ENCODE measurements at places on chromosomes 1 and 21.

- DNase-seq = no peak
These were observed 298.3 kb downstream of the GPATCH2 start for GRCh38 chr1:217332431-217333065.

GRCh38 chr1:115565353-115565752, 76.4 kb upstream of the VANGL1 start:
- DNase-seq = no peak

- DNase-seq = no peak
These were observed 3.6 kb upstream of the PRRX1 start for GRCh38 chr1:170660281-170660713.

- DNase-seq = no peak
These were observed 5.2 kb upstream of the FNBP1L start for GRCh38 chr1:93442741-93443140.

DNA sequence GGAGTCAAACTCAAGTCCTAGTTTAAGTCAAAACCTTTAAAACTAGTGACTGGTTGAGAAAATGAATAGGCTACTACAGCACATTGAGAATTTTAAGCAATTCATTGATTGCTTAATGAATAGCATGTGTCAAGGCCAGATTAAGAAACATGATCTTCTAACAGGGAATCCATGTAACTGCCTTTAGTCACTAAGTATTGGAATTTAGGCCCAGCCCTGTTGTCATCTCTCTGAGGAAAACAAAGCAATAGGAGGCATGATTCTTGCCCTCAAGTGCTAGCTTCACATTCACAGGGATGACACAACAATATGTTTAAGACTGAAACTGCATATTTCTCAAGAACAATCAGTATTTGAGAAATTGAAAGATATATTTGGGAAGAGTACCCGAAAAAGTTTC, 70.0 kb upstream of the PTGS2 start:
- peak; percentile 39 for DNase-seq

GRCh38 chr1:242243472-242243871, 244.6 kb upstream of the MAP1LC3C start:
- no peak for DNase-seq

DNA sequence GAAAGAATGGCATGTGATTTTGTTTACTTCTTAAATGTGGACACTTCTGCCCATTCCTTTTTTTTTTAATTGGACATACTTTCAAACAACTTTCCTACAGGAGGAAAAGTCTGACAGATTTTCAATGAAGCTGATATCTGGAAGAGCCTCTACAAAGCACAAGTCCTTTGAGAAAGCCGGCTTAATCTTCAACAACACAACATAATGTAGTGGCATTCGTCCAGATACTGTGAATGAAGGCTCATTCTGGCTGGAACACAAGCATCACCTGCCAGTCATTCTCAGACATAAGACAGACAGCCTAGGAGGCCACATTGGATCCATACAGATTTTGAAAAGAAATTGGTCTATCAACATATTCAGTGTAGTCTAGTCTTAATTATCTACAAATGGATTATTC, 4.9 kb downstream of the OTUD7B start:
- no peak for DNase-seq

GRCh38 chr1:155834296-155834926, 22.6 kb downstream of the GON4L start:
- no peak for DNase-seq

DNA sequence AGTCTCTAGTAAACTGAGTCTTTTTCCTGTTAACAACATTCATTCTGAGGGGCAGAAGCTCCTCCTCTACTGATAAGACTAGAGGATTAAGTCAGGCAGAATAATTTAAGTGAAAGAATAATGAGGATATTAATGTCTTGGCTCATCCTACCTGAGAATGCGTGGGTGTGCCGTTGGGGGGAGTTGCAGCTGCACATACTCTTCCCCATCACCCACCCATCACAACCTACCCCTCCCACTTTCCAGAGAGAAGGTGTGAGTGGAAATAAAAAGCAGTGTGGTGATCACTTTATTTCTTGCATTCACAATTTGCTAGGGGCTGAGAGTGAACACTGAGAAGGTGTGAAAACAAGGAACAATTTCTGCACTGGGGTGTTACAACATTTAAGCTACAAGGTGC, 146.8 kb upstream of the MAGI3 start:
- DNase-seq = no peak

GRCh38 chr1:65002508-65003315, 36.4 kb upstream of the JAK1 start:
- DNase-seq = peak; percentile 50

GRCh38 chr1:240946926-240947325, 335.0 kb upstream of the GREM2 start:
- DNase-seq = peak; percentile 21

DNA sequence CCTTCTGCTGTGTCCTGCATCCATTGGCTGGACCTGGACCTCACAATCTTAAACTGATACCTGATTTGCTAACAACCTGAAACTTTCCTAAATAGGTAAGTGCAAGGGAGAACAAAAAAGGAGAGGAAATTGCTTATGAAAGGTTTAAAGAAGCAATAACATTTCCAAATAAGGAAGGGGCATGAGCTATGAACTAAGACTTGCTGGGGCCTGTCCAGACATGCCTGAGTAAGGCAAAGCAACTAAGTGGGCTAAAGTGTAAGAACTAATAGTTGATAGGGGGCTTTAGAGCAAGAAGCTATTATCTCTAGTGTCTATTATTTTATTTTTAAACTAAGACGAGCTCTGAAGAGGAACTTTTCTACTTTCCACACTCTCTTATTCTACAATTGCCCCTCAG, 11.6 kb downstream of the JMJD4 start:
- DNase-seq = no peak

- DNase-seq = no peak
These were observed 129.6 kb upstream of the ATP1A1 start for GRCh38 chr1:116243333-116244054.

DNA sequence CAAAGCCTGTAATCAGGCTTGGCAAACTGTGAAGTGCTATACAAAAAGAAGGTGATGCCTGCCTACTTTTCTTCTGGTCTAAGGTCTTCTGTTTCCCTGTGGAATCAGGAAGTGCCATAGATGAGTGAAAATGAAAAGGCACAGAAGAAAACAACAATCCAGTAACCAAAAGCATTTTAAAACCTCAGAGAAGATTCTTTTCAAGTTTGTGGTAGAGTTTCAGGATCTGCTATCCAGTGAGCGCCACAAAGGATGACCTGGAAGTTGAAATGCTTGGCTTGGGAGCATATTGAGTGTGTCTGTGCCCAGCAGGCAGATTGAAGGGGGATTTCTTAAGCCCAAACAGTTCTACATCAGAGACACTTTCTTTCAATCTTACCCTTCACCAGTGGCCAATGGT, 272.2 kb downstream of the PAPPA2 start:
- DNase-seq = no peak

- DNase-seq = no peak
These were observed 41.0 kb downstream of the BRINP3 start for GRCh38 chr1:190436615-190437014.

DNA sequence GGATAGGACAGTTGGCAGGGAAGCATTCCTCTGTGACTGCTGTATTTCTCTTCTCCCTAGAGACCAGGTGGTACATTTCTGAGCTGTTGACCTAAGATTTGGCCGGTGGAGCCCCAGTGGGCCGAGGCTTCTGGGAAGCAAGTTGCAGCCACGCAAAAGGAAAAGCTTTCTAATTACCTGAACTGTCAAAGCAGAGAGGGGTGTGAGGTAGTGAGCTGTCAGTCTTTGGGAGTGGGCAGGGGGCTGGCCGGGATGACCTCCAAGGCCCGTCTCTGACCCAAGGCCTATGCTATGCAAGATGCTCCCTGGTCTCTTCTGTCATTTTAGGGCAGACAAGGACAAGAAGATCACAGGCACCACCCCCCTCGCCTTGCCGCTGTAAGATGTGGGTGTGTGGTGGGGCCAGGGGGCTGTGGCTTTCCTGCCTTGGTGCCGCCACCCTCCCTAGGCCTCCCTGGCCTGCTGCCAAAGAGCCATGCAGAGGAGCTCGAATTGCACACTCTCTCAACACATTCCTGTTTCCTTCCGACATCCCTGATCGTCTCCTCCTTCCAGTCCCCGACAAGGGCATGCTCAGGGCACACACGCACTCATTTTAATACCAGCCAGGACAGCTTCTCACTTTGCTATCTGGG, 7.7 kb downstream of the PADI1 start:
- peak; percentile 63 for DNase-seq

DNA sequence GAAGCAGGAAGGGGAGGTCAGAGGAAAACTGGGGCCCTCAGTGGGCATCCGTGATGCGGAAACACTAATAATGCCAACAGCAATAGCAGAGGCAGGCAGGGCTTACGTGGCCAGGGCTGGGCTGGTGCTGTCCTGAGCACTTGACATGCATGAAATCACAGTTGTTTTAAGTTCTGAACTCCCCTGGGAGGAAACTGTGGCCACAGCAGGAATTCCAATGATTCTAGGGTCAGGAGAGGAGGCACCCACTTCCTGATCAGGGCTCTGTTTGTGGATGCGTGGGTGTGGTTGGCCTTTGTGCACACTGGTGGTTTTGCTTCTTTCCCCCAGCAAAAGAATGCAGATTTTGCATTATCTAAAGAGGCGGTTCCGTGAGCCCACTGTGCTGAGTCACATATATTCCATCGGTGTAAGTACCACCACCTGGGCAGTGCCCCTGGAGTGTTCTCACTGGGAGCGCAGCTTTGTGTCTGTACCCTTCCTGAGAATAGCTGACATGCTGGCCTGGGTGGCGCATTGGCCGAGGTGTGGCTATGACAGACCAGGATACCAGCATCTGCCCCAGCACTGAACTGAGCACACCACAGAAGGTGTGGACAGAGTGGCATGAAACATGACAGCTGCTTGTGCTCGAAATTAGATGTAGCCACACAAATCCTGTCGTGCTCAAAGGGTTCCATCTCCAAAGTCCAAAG, 71.0 kb downstream of the PDE9A start:
- DNase-seq = no peak

- peak; percentile 18 for DNase-seq
These were observed 143.0 kb upstream of the GRIK3 start for GRCh38 chr1:37177230-37177864.

DNA sequence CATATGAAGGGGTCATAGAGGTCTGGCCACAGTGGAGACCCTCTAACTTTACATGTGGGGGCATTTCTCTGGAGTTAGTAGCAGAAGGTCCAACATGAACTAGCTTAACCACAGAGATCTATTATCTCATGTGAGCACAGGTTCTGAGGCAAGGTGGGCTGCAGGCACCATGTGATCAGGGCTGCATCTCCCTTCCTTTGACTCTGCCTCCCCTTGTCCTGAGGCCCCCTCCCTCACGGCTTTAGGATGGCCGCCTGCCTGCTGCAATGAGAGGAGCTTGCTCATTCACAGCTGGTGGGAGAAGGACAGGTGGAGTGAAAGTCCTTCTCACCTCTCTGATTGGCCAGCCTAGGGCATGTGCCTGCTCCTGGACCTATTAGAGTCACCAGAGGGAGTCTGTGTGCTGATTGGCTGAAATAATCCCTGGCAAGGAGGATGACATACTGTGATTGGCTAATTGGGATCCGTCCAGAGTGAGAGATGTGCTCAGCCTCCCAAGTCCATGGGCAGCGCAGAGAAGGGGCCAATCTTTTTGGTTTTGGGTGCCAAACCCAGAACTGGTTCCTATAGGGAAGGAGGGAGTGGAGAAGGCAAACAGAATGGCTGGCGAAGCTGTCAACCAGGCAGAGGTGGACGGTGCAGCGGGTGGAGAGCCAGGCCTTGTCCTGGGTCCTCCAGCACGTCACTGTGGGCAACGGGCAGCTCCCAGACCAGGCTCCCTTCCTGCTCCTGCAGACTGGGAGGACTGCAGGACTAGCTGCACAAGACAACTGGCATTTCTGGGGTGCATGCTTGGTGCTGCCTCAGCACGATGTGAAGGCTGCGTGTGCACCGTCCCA, 39.4 kb upstream of the C1orf174 start:
- DNase-seq = no peak

GRCh38 chr1:208136459-208137182, 107.6 kb downstream of the PLXNA2 start:
- no peak for DNase-seq

GRCh38 chr1:198492872-198493271, 47.6 kb downstream of the ATP6V1G3 start:
- no peak for DNase-seq

DNA sequence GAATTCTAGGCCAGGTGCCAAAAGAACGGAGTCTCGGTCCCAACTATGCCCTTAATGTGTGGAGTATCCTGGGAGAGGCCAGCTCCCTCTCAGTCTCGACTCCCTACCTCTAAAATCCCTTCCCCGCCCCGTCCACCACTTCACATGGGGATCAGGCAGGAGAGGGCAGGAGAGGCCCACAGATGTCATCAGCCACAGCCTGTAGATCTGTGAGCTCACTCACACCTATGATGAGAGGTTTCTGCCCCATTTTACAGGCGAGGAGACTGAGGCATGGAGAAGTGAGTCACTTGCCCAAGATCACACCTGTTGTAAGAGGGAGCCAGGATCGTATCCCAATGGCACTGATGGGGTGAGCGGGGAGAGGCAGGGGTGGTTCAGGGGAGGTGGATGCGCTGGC, 20.4 kb upstream of the EPHA8 start:
- DNase-seq = no peak
